ENCODE measurements at places on chromosomes 11 and 22.

DNA sequence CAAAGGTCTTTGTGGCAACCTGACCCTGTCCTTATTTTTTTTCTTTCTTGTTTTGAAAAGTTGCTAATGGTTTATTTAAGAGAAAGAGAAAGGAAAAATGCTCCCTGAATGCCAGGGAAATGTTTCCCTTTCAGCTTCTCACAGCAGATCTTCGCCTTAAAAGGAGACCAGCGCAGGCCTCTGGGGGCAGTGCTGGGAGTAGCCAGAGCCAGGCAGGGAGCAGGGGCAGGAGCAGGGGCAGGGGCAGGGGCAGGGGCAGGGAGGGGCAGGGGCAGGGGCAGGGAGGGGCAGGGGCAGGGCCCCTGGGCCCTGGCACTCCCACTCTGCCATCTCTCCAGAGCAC, 5.1 kb downstream of the MOB2 start:
- DNase-seq, result no peak

DNA sequence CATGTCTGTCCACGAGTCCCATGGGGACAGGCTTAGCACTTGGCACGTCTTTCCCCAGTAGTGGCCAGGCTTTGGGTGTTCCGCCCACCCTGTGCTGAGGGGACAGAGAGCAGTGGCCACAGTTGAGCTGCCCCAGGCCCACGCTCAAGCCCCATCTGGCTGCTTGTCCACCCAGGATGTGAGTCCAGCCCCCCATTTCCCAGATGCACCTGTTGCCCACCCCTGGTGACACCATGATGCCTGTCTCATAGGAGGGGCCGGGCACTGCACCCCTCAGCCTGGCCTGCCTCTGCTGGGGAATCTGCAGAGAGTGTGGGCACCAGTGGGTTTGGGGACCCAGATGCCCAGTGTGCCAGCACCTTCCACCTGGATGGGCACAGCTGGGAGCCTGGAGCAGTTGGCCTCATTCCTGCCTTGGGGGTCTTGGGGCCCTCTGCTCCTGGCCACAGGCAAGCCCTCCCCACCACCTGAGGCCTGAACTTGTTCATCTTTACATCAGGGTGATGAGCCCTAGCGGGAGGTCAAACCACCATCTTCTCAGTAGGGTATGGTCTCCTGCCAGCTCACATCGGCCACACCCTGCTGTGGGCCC, 5.7 kb downstream of the SIGIRR start:
- no peak for DNase-seq

DNA sequence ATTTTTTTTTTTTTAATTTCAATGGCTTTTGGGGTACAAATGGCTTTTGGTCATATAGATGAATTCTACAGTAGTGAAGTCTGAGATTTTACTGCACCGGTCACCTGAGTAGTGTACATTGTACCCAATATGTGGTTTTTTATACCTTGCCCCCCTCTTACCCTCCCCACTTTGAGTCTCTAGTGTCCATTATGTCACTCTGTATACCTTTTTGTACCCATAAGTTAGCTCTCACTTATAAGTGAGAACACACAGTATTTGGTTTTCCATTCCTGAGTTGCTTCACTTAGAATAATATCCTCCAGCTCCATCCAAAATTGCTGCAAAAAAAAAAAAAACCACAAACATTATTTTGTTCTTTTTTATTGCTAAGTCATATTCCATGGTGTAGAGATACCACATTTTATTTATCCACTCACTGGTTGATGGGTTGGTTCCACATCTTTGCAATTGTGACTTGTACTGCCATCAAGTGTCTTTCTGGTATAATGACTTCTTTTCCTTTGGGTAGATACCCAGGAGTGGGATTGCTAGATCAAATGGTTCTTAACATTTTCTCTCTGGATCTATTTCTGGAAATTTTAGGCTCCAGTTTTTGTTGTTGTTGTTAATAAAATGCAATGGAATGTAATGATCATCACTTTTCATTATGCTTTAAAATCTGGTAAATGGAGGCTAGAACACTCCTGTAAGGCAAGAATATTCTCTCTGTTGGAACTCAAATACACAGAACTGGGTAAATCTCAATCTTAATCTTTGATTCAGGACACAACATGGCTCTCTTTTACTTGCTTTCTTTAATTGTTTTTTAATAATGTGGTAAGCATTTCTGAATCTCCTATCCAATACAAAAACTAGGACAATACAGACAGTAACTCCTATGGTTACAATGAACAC, 10.3 kb downstream of the NEAT1 start:
- no peak for DNase-seq

DNA sequence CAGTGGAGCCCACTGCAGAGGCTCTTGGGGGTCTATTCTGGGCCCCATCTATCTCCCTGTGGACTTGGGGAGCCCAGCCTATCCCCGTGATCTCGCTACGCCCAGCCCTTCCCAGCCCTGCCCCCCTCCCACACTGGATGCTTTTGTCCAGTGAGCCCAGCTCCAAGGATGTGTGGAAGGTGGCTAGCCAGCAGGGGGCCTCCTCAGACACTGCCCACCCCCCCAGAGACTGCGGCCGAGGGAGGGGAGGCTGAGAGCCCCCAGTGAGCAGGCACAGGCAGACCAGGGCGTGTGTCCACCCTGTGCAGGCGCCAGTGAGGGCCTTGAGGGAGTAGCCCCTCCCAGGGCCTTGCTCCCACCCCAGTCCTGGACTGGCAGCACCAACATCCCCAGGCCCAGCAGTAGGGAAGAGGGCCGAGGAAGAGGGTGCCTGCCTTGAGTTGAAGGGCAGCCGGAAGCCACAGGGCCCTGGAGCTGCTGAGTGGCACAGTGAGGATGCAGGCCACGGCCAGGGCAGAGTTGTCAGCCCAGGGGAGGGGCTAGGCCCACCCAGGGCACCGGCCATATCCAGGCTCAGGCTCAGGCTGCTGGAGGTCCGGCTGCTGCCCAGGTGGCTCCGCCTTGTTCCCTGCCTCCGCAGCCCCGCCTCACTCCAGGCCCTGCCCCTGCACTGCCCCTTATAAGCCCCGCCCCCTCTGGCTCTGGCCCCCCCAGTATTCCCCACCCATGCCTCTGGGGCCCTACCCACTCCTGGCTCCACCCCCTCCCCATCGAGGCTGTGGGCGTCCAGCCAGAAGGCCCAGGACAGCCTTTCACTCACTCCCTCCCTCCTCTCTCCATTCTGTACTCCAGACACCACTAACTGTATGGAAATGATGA, 28.0 kb downstream of the MOB2 start:
- no peak for DNase-seq

- no peak for DNase-seq
Measured at GRCh38 chr11:76115555-76115954, 90.7 kb downstream of the WNT11 start.

DNA sequence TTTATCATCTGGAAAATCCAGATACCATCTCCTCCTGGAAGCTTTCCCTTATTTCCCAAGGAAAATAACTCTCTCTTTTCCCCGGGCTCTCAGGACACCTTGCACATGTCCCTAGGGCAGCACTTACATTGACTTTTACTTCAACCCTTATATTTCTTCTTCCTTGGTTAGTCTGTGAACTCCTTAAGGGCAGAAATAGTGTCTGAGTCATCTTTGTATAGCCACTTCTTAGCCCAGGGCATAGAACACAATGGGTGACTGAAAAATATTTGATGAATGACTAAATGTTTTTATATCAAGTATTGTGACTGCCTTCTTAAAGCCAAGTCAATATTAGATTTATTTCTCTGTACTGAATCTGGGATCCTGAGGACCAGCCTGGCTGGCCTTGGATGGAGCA, 45.4 kb upstream of the MYOD1 start:
- DNase-seq, result no peak

DNA sequence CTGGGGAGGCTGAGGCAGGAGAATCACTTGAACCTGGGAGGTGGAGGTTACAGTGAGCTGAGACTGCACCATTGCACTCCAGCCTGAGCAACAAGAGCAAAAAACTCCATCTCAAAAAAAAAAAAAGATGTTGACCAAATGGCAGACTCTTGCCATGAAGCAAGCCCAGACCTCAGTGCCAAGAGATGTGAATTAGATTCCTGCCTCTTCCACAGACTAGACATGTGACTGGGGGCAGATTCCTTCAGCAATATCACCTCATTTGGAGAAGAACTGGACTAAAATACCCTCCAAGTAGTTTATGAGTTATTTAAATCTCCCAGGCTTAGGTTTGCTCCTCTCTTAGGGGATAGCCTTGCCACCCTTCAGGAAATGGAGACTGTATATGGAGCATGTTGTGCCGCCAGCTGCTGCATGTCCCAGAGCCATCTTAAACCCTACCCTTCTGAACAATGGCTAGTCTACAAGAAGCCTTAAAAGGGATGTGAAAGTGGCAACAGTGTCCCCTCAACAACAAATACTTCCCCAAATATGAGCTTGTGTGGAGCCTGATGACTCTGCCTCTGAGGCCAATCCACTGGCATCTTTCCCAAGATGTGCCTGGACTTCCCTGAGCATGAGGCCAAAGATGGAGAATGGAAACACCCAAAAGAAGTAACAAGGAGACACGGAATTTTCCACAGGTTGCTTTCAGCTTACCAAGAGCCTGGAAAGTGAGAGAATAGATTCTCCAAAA, 763 bp upstream of the MS4A7 start:
- no peak for DNase-seq

GRCh38 chr11:111938687-111939160, 1.6 kb downstream of the DIXDC1 start:
- DNase-seq, result no peak

- DNase-seq, result no peak
Measured at GRCh38 chr11:1842149-1843097, 3.6 kb downstream of the TNNI2 start.

DNA sequence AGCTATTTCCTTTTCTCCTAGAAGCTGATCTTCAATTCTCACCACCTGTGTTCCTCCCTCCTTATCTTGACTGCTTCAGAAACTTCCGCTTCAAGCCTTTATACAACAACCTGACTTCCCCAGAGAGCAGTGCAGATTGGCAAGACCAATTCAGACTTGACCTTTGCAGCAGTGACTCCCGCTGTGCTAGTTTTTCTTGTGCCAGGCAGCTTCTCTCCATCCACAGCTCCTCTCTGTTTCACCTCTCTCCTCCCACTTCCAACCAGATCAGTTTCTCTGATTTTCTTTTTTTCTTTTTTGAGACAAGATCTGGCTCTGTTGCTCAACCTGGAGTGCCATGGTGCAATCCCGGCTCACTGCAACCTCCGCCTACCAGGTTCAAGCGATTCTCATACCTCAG, 74.3 kb downstream of the GRAMD1B start:
- DNase-seq, result no peak

- DNase-seq, result no peak
Measured at GRCh38 chr11:77559686-77560401, 29.9 kb upstream of the AQP11 start.

- no peak for DNase-seq
Measured at GRCh38 chr11:1412377-1413095, 22.8 kb downstream of the BRSK2 start.

DNA sequence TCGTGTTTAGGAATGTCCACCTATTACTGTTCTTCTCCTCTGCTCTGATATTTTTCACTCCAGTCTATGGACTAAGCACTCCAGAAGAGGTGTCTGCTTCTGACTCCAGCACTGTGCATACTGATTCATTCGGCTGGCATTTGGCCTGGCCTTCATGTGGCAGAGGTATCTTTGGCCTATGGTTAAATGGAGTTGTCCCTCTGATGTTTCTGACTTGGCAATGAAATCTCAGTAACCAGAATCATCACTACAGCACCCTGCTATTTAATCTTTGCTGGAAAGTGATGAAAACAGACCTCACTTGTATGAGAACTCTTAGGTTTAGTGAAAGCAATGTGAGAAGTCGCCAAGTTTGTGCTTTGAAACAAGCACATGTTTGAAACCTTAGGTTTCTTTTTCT, 155.2 kb downstream of the MAML2 start:
- no peak for DNase-seq

DNA sequence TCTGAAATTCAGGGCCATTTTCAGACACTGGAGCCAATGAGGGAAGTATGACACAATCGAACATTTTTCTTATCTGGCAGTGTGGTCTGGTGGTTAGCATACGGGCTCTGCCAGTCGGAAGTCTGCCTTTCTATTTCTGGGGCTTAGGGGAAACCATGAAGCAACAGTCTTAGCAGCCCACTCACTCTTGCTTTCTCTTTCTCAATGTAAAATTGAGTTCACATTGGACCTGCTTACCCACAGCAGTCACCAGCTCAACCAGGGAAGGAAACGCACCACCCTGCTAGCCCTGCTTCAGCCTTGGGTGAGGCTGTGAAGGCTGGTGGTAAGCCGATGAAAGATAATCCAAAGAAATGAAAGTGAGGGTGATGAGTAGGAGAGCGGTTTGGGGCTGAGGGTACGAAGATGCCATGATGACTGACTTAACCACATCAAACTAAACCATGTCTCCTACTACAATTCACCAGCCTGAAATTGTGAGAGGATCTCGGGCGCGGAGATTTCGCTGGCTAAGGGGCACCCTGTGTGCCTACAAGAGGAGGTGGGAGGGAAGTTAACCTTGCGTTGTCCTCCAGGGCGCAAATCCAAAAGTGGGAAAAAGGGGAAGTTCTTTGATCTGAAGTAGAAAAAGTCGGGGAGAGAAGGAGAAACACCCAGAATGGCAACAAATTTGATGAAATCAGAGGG, 2.0 kb upstream of the LMO2 start:
- peak; percentile 58 for DNase-seq

- DNase-seq, result no peak
Measured at GRCh38 chr11:101428918-101429317, 154.9 kb downstream of the TRPC6 start.

DNA sequence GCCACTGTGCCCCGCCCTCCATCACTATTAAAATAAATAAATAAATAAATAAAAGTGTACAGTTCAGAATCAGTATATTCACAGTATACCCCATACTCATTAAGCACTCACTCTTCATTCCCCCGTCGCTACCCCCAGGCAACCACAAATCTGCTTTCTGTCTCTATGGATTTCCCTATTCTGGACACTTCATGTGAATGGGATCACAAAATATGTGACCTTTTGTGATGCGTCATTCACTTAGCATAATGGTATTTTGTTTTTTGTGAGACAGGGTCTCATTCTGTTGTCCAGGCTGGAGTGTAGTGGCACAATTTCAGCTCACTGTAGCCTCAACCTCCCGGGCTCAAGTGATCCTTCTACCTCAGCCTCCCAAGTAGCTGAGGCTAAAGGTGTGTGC, 52.8 kb downstream of the RBX1 start:
- DNase-seq, result no peak

GRCh38 chr22:48594016-48594756, 1233.5 kb downstream of the BRD1 start:
- no peak for DNase-seq

GRCh38 chr11:61886643-61887042, 4.7 kb downstream of the FADS3 start:
- DNase-seq, result no peak

GRCh38 chr11:108032800-108033199, 24.1 kb downstream of the CUL5 start:
- no peak for DNase-seq

DNA sequence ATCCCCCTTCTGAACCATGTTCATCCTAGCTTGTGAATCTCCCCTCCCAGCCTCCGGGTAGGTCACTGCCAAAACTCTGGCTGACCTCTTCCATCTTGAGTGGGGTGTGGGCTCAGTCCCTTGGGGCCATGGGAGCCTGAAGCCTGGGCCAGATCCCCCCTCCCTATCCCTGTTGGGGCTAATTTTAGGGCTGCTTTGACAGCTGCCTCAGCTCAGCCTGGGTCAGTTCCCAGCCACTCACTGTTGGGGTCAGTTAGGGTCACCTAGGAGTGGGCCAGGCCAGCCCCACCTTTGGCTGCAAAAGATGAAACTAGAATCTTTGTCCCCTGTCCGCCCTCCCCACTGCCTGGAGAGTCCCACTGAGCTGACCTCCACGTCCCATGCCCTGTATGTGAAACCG, 29.8 kb upstream of the P2RY2 start:
- no peak for DNase-seq
